ENCODE measurements at places on chromosomes 5 and 9.

DNA sequence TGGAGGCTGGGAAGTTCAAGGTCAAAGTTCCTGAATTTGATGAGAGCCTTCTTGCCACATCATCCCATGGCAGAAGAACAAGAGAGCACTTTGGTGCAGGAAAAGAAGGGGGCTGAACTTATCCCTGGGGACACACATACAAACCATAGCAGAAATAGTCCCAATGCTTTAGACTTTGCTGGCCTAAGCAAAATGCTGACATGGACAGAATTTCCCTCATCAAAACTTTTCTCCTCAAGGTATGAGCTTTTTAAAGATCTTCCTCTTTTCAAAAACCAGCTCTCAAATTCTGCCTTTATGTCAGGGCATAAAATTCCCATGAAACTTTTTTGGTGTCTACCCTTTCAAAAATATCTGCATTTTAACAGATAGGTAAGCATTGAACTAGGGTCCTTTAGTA, 341.8 kb upstream of the SMARCA2 start:
- no peak for DNase-seq

- DNase-seq: no peak
Observed at GRCh38 chr5:90134892-90135291, 274.7 kb downstream of the CETN3 start.

- no peak for DNase-seq
Observed at GRCh38 chr5:117333011-117333410, 758.4 kb upstream of the SEMA6A start.

- DNase-seq: no peak
Observed at GRCh38 chr9:113541019-113541900, 77.7 kb downstream of the RGS3 start.

DNA sequence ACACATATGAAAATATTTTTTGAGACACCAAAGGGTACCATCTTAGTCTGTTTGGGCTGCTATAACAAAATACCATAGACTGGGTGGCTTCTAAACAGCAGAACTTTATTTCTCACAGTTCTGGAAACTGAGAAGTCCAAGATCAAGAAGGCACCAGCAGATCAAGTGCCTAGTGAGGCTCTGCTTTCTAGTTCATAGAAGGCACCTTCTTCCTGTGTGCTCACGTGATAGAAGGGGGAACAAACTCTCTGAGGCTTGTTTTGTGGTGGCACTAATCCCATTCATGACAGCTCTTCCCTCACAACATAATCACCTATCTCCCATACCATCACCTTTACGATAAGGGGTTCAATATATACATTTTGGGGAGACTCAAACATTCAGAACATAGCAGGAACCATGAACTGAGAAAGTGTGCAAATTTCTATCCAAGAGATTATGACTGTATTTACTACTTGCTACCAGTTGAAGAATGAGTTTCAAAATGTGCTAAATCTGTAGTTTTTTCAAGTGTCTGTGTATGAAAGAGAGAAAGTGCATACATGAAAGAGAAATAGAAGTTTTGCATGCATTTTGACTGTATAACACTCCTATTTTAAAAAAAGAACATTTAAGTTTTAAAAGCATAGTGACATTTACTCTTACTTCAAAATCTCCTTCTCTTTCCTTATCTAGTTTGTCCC, 207.3 kb downstream of the PARP8 start:
- DNase-seq: no peak

GRCh38 chr9:10443181-10443867, 169.5 kb downstream of the PTPRD start:
- DNase-seq: no peak

GRCh38 chr9:15519831-15520230, 9.1 kb upstream of the PSIP1 start:
- no peak for DNase-seq

GRCh38 chr5:16819522-16820167, 116.4 kb downstream of the MYO10 start:
- DNase-seq: no peak

- no peak for DNase-seq
Observed at GRCh38 chr9:27514551-27514950, 9.5 kb upstream of the IFNK start.

- DNase-seq: no peak
Observed at GRCh38 chr5:44885903-44886302, 77.2 kb downstream of the MRPS30 start.

DNA sequence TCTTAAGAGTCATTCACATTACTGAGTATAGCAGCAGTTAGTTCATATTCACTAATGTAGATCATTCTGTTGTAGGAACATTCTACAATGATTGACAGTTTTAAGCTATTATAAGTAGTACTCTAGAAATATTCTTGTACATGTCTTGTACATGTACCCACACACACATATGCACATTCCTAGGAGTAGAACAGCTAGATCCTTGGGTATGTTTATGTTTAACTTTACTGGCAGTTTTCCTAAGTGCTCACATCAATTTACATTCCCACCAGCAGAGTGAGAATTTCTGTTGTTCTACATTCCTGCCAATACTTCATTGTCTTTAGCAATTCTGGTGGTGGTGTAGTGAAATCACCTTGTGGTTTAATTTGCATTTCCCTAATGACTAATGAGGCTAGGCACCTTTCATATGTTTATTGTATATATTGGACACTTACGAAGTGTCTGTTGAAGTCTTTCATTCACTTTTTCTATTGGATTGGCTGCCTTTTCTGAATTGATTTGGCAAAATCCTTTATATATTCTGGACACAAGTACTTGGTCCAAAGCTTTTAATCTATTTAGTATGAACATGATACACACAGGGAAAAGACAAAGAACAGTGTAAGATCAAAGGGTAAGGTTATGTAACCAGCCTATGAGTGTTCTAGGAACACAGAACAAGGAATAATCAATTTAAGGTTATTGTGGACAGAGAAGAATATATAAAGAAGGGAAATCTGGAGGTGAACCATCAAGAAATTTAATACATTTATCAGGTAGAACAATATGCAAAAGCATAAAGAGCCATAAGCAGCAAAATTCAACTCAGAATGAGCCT, 95.6 kb downstream of the MLLT3 start:
- DNase-seq: no peak

GRCh38 chr9:75063556-75064305, 24.2 kb downstream of the NMRK1 start:
- DNase-seq: no peak

GRCh38 chr5:12242950-12243888, 339.0 kb upstream of the CTNND2 start:
- DNase-seq: no peak

DNA sequence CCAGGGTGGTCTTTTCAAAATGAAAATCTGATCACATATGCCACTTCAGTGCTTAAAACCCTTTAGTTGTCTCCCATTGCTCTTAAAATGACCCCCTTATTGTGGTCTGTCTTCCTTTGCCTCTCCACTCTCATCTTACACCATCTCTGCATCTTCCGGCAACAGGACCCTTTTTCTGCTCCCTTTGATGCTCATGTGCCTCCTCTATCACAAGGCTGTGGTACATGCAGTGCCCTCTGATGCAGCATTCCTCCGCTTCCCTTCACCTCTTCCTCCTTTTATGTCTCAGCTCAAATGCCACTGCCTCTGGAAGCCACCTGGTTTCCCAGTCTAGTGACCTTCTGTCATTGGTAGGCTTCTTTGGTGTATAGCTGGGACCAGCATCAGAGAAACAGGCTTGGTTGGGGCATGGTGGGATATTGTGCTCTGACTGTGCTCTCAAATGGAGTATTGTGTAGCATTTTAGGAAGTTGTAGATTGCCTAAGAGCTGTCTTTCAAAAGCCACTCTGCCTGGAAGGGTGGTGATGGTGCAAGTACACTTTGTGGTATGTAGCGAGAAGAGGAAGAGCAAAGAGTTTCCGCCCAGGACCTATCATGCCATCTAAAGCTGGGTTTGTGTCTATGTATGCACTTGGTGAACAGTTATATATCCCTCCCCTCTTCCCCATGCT, 28.1 kb downstream of the ARHGAP26 start:
- DNase-seq: no peak

- DNase-seq: no peak
Observed at GRCh38 chr5:157590478-157590877, 14.9 kb upstream of the ADAM19 start.

GRCh38 chr5:138980441-138980840, 105.3 kb upstream of the LRRTM2 start:
- DNase-seq: no peak

DNA sequence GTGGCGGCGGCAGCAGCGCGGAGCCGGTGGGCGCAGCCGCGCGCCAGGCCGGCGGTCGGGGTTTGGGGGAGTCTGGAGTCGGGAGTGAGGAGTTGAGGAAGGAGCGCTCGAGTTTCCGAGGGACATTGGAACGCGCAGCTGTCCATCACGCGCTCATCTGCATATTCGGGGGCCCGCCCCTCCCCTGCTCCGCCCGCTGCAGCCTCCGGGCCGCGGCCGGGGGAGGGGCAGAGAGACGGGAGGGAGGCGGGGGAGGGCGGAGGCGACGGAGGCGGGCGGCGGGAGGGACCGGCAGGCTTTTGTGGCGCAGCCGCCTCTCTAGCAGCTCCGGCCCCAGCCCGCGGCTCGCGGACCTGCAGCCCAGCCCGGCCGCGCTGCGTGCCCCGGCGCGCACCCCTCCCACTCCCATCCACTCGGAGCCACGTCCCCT, at the start of gene IRX2:
IRX2 (minus strand) TSS at position 86 of the 430 bp plus-strand sequence. CDS start 264 bp downstream, outside the sequence.
- DNase-seq: peak; percentile 93

- DNase-seq: peak; percentile 36
Observed at GRCh38 chr5:31809050-31809870, 170.3 kb downstream of the PDZD2 start.

- peak; percentile 43 for DNase-seq
Observed at GRCh38 chr5:78808818-78809217, 160.2 kb upstream of the LHFPL2 start.

DNA sequence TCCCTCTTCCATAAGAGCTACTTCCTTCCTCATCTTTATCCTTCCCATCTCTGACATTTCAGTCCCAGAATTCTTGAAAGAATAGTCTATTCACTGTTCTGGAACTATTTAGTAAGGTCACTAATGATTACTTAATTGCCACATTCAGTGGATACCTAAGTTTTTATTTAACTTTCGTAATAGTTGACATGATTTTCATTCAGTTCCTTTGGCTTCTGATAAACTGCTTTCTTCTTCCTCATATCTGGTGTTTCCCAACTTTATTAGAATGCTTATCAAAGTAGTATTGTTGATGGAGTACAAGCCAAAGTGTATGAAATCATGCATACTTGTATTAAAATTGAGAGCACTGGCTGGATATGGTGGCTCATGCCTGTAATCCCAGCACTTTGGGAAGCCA, 10.8 kb downstream of the UBE2D2 start:
- no peak for DNase-seq

GRCh38 chr5:155091063-155091648, 77.6 kb downstream of the KIF4B start:
- no peak for DNase-seq

- DNase-seq: peak; percentile 42
Observed at GRCh38 chr5:55308254-55308836, 556 bp downstream of the MTREX start.

DNA sequence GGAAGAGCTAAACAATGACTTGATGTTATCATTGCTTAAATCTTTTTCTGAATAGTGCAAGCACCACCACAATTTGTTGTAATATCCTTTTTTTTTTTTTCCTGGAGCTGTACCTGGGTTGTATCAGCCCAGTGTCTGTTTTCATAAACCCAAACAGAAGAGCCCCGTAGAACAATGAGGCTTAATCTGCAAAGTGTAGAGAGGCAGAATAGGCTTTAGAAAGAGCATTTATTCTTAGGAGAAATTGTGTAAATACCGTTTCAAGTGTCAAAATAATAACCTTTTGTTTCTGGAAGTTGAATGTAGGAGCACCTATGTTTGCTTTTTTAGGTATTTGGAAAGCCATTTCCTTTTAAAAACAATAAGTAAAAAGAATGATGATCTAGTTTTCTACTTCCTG, 26.4 kb downstream of the RGS7BP start:
- no peak for DNase-seq

GRCh38 chr9:114096866-114097612, 2.1 kb downstream of the KIF12 start:
- no peak for DNase-seq

DNA sequence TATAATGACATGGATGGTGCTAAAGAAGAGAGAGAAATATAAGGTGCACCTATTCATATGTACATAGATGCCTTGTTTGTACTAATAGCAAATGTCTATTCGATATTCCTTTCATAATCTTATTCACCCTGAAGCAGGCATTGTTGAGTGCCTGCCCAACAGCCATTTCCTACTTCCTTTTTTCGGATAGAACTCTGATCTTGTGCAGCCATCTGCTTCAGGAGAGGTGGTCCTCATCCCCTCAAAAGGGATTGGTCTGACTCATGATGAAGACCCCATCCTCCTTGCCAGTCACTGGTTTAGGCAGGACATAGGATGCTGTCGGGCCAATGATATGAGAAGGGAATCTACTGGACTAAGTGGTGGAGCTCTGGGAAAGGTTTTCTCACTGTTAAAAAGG, 8.4 kb upstream of the RANBP3L start:
- no peak for DNase-seq

GRCh38 chr9:135703726-135704125, 1.7 kb downstream of the KCNT1 start:
- no peak for DNase-seq
